ENCODE measurements at places on chromosomes 1 and 21.

GRCh38 chr1:187490266-187490665 lies 661.5 kb downstream of the PLA2G4A start:
- no peak for DNase-seq

GRCh38 chr1:89451011-89451410 lies 73.6 kb upstream of the LRRC8B start:
- DNase-seq = peak; percentile 37

DNA sequence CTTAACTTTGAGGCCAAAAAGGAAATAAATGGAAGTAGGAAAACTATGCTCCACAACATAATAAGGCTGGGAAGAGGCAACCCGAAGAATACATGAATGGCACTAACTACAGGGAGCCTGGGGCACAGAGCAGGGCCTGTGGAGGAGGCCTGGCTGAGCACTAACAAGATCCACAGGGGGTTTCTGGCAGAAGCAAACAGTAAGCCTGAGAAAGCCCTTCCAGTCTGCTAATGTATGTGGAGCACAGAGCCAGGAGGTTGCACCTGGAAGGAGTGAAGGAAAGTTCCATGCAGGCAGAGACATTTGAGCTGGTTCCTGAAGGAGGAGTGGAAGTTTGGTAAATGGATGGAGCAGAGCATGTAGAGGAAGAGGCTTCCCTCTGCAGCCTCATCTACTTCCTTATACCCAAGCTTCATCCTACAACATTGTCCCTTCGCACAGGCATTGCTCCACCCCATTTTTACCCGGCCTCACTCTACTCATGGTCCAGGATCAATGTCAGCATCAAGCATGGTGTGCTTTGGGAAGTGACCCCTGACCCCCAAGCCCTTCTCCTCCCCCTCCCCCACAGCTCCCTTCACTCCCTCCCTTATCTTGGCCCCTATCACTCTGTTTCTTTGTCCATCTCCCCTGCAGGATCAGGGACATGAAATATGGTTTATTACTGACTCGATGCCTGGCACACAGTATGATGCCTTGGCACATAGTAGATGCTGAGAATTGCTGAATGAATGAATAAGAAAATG lies 23.3 kb downstream of the SHISA4 start:
- DNase-seq = no peak

GRCh38 chr1:241331328-241332036 lies 25.5 kb downstream of the RGS7 start:
- no peak for DNase-seq

GRCh38 chr1:223022641-223023473 lies 120.2 kb downstream of the TLR5 start:
- no peak for DNase-seq

GRCh38 chr1:46637444-46638083 lies 21.0 kb upstream of the MOB3C start:
- no peak for DNase-seq

DNA sequence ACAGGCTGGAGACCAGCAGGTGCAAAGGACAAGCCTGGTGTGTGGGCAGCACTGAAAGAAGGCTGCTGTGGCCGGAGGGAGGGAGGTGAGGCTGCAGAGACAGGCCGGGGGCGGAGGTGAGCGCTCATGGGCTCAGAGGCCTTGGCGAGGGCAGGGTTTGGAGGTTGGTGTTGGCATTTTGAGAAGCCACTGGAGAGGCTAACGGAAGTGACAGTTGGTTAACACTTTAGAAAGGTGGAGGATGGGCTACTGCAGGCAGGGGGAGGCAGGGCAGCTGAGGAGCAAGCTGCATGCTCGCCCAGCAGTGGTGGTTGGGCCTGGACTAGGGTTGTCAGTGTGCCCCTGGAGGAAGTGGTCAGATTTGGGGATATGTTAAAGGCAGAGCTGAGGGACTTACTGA lies 37.5 kb downstream of the QSOX1 start:
- no peak for DNase-seq

DNA sequence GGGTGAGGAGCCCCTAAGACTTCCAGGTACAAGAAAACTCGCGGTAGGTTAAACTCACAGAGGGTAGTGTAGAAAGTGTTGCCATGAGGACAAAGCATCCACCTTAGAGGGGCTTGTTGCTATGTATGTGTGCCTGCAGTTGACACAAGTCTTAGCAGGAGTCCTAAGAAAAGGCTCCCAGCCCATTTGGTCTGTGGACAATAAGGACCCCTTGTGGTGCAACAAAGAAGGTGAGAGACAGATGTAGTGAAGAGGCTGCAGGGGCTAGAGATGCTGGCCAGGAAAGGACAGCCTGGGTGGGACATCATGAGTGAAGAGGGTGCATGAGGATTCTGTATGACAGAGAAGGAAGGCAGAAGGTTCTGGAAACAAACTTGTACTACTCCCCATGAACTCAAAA lies 36.3 kb upstream of the IL10 start:
- peak; percentile 55 for DNase-seq

DNA sequence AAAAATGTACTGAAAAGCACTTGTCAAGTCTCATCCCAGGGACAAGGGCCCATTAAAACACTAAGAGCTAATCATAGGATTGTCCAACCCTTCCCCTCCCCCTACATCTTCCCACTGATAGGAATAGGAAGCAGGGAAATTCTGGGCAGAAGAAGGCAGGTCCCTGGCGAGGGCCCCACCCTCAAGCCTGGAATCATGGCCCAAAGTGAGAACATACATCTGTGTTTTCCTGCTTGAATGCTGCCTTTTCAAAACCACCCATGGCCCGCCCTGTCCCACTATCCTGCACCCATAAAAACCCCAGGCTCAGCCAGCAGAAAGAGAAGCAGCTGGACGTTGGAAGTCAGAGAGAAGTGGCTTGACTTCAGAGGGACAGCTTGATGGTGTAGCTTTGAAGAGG lies 4.8 kb downstream of the DNAI4 start:
- DNase-seq = no peak

GRCh38 chr1:186494832-186495271 lies 33.9 kb upstream of the PDC start:
- no peak for DNase-seq

GRCh38 chr1:13443335-13443979 lies 33.2 kb downstream of the PRAMEF20 start:
- DNase-seq = no peak

DNA sequence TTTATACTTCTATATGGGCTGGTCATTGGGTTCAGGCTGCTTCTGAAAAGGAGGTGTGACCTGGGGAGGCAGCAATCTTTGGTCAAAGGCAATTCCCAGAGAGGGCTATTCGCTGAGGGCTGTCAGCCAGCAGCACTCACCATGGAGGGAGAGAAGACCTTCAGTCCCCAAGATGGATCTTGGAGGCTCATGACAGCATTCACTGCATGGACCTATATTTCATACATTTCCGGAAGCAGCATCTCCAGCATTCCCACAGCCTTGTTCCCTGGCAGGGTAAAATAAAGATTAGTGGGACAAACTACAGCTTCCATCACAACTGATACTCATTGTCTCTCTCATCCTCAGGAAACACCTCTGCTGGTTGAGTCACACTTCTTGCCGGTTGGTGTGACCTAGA lies 146.6 kb downstream of the CNIH3 start:
- no peak for DNase-seq

GRCh38 chr1:5889901-5890300 lies 102.3 kb downstream of the NPHP4 start:
- DNase-seq = no peak

GRCh38 chr1:212525479-212526110 lies 83.0 kb upstream of the ATF3 start:
- DNase-seq = peak; percentile 32

- no peak for DNase-seq
Measured at GRCh38 chr1:223219318-223219635, 76.2 kb upstream of the TLR5 start.

GRCh38 chr1:206128196-206128595 lies 11.0 kb upstream of the AVPR1B start:
- no peak for DNase-seq

DNA sequence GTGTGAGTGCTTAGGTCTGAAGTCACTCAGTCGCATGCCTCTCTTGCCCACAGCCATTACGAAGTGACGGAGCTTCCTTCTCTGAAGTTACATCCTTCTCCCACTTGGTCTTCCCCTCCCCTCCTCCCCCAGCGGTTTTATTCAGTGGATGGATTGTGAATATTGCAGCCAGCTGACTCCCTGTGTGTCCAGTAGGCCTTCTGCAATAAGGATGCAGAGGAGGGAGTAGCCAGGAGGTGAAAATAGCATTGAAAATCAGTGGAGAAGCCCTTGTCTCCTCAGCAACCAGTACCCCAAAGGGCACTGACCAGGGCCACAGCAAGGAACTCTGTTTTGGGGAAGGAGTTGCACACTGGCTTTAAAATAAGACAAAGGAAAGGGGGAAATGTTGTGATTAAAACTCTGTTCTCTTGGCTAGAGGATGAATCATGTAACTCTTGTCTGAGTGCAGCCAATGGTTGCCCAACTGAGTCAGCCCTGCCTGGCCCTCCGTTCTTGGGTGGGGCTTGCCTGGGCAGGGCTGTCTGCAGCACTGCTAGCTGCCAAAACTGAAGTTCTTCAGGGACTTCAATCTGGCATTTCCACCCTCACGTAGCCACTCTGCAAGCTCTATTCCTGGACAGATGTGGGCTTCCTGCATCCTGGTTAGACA lies 4.3 kb downstream of the S100A10 start:
- DNase-seq = peak; percentile 91

GRCh38 chr1:101139821-101140718 lies 96.7 kb upstream of the S1PR1 start:
- DNase-seq = no peak

- no peak for DNase-seq
Measured at GRCh38 chr21:28993293-28993629, 584 bp upstream of the LTN1 start.

DNA sequence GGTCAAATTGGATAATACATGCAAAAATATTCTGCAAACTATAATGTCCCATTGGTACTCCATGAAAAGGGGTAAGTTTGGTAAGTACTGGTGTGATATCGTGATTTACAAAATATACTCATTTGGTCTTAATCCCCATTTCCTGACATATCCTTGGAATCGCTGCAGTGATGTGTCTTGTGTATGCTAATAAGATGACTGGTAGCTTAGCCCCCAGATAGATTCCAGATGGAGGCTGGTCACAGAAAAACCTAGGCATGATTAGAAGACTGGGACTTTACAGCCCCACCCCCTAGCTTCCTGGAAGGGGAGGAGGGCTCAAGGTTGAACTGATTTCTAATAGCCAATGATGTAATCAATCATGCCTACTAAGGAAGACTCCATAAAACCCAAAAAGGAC lies 3.0 kb downstream of the VAMP4 start:
- peak; percentile 61 for DNase-seq

- no peak for DNase-seq
Measured at GRCh38 chr1:48080331-48081255, 83.4 kb upstream of the TRABD2B start.

DNA sequence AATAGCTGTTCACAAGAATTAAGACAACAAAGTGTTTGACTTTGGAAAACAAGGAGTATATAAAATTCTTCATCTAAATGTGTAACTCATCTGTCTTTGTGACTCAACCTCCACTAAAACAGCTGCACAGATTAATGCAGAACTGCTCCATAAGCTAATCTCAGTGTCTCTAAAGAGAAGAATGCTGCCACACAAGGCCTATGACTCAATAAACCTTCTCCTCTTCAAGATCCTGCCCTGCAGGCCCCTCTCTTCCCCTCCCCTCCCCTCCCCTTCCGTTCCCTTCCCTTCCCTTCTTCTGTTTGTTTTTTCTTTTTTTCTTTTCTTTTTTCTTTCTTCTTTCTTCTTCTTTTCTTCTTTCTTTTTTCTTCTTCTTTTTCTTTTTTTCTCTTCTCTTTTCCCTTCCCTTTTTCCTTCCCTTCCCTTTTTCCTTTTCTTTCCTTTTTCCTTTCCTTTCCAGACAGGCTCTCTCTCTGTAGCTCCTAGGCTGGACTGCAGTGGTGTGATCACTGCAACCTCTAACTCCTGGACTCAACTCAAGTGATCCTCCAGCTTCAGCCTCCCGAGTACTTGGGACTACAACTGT lies 1052.8 kb downstream of the BRINP3 start:
- no peak for DNase-seq

GRCh38 chr1:58765006-58765405 lies 18.8 kb downstream of the JUN start:
- peak; percentile 31 for DNase-seq

GRCh38 chr1:23395154-23395724 lies 25.6 kb upstream of the ZNF436 start:
- no peak for DNase-seq

DNA sequence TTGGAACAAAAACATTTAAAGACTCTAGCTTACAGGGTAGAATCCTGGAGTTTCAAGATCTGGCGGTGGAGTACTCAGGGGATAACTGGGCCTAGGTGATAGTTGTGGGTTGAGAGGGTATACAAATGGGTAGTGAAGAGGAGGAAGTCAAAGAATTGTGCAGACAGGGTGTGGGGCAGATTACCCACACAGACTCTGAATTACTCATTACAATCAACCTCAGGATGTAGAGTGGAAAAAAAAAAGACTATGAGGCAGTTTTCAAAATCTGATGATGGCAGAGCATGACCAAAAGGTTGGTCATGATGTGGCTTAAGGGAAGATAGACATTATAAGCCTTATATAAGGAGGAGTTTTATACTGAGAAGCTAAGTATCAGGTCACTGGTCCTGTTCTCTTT lies 44.1 kb upstream of the GLIS1 start:
- no peak for DNase-seq

DNA sequence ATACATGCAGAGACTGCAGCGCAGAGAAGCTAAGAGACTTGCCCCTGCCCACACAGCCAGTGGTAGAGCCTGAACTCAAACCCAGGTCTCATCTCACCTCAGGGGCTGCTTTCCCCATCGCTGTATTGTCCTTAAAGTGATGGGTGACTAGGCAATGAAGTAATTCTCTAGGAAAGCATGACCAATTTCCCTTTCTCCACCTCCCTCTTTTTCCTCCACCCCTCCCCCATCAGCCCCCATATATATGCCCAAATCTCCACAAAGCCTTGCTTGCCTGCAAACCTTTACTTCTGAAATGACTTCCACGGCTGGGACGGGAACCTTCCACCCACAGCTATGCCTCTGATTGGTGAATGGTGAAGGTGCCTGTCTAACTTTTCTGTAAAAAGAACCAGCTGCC lies at the start of gene IL24:
TSS of gene IL24 (plus strand) at position 269 of the 400 bp plus-strand sequence. CDS start 390 bp downstream, outside the sequence.
- DNase-seq = no peak

DNA sequence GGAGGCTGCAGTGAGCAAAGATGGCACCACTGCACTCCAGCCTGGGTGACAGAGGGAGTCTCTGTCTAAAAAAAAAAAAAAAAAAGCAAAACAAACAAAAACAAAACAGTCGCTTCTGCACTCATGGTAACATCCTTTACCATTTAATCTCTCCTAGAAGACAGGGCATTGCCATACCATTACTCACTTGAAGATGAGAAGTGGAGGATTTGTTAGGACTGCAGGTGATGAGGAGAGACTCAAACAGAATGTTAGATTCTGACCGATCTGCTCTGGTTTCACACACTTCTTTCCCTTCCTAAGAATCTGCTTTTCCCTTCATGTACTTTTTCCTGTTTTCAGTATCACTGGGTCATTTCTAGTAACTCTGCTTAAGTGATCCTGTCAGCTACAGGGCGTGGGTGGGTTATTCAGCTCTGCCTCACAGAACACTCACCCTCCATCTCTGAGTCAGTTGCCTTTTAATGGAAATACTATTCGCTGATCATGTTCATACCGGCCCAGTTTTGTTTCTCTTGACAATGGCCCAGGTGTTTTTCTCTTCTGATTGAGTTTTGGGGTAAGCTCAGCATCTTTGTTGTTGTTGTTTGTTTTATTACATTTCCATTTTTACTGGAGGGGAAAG lies 148.0 kb upstream of the ERG start:
- DNase-seq = peak; percentile 87

GRCh38 chr1:63108206-63108605 lies 214.2 kb upstream of the FOXD3 start:
- peak; percentile 6 for DNase-seq

GRCh38 chr1:160465123-160465522 lies 57.9 kb downstream of the SLAMF6 start:
- no peak for DNase-seq

Data from fibroblast of mammary gland (primary cell).